ENCODE measurements at places on chromosomes 5 and 9.
A peak's percentile ranks its signal among the peaks of the same experiment; 100 is the strongest.

DNA sequence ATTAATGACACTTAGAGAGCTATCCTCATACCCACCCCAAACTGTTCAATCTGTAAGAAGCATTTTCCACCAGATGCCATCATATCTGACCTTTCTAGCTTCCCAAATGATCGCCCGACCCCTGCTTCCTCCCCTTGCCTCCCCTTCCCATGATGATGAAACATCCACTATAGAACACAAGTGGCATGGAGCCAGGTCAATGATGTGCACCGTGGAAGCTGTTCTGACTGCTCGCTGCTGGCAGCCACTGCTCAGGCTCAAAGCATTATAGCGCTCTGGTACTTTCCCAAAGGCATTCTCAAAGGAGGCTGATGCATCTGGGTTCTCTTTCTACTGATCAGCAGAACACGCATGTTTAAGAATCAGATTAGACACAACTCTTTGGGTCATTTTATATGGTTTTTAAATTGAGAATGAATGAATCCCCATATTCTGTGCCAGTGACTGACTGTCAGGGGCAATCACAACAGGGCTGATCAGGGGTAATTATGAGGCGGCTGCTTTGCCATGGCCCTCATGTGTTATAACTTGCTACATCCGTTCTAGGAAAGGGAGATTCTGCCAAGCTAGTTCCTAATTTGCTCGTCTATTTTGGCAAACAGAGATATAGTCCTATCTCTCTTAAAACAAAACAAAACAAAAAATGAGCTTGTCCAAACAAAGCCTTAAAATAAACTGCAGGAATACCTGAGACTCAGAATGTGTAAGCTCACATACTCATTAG lies 343.7 kb downstream of the ENC1 start:
- no peak for DNase-seq

- no peak for DNase-seq
These were observed 175.8 kb downstream of the ADAMTS6 start for GRCh38 chr5:65305913-65306312.

DNA sequence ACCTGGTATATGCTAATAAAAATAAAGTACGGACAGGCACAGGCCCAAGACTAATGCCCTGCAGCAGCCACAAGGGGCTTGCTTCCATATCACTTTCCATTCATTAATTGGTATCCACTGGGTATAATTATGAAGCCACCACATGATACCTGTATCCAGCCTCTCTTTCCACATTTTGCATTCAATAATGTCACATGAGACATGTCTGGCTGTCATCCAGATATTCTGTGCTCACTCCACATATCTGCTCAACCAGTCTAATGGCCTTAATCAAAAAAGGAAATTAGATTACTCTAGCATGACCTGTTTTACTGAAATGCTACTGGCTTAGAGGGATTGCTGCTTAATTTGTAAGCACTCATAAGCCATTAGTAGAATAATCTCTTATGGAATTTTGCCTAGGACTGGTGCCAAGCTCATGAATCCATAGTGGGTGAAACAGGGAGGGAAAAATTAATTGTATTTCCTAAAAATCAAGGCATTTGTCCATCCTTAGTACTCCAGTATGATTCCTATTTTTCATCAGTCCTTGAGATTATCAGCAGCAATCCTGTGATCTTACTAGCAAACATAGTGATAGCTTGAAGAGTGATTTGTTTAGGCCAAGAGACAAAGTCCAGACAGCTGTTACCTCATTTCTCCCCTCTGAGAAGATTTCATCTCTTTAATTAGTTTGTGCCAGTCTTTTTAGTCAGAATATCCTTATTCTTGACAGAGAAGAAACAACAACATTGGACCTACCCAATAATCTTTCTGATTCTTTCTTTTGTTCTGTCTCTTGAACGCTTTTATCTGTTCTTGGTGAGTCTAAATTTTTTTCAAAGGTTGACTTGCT lies 119.2 kb upstream of the ABCA1 start:
- DNase-seq = peak; percentile 69

DNA sequence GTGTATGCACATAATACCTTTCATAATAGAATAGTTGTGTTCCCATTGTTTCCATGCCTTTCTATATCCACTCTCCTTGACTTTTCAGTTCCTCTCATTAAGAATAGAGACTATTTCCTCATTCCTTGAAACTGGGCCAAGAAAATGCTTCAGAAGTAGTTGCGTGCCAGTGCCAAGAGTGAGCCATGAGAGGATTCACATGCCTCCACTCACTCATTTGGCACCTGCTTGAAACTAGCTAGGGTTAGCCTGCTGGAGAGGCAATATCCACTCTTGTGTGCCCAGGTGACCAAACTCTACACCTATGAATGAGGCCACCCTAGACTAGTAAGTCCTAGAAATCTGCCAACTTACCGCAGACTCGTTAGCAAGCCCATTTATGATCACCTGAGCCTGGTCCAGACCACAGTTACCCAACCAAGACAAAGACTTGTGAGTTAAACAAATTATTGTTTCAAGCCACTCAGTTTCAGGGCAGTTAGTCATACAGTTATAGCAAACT lies 276.3 kb downstream of the EPB41L4A start:
- DNase-seq = no peak

DNA sequence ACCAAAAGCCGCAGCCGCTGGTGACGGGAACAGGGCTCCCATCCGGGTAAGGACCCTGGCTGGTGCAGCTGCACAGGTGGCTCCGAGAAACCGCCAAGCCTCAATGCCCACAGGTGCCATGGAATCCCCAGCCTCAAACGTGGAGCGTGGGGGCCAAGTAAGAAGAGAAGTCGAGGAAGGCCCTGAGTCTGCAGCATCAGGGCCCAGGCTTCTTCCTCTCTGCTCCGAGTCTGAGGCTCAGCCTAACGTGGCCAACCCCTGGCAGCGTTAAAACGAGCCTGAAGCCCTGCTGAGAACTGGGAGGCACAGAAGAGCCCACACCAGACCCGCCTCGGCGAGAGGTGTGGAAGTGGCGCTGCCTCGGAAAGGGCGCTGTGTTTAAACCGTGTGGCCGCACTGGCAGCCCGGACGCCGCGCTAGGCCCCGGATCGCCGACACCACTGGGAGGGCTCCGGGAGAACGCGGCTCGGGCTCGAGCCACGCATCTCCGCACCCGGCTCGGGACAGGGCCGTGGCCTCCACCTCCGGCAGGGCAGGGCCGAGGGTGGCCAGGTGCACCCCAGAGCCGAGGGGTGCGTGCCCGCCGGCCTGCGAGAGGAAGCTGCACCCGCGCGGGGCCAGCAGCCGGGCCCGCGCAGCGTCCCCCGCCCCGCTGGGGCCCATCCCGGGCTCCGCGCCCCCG lies 730 bp downstream of the ZMYND19 start:
- no peak for DNase-seq

GRCh38 chr5:171426266-171426665 lies 6.8 kb downstream of the FGF18 start:
- no peak for DNase-seq

- DNase-seq = no peak
These were observed 28.0 kb downstream of the GLT6D1 start for GRCh38 chr9:135611142-135611874.

DNA sequence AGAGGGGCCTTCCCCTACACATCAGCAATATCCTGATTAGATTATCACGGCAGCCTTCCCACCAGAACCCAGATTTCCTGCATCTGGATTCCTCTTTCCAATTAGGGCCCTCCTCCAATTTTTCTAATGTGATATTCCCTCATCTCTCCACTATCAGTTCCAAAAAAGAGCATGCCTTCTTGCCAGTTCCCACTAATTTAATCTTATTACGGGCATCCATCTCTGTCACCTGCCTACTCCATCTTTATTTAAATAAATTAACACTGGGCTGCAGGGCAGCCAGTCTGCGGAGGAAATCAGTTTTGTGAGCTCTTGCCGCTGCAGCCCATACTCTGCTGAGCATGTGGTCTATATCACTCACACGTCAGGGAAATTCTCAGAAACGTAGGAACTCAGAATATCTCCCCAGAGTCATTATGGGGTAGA lies 16.6 kb upstream of the FBP2 start:
- no peak for DNase-seq

GRCh38 chr5:164818445-164818844 lies 1313.0 kb downstream of the MAT2B start:
- DNase-seq = no peak

- DNase-seq = no peak
These were observed 7.8 kb upstream of the IL12B start for GRCh38 chr5:159338118-159338517.

Data from NCI-H1048 (cell line).